ENCODE measurements at places on chromosomes 13 and 19.
A peak's percentile ranks its signal among the peaks of the same experiment; 100 is the strongest.

GRCh38 chr19:47155148-47155547 lies 24.5 kb downstream of the SAE1 start:
- DNase-seq: no peak

- peak; percentile 77 for DNase-seq
Observed at GRCh38 chr19:913080-913748, at the start of gene R3HDM4. R3HDM4 (minus strand) TSS chr19:913219; CDS start chr19:913157, 62 bp downstream.

DNA sequence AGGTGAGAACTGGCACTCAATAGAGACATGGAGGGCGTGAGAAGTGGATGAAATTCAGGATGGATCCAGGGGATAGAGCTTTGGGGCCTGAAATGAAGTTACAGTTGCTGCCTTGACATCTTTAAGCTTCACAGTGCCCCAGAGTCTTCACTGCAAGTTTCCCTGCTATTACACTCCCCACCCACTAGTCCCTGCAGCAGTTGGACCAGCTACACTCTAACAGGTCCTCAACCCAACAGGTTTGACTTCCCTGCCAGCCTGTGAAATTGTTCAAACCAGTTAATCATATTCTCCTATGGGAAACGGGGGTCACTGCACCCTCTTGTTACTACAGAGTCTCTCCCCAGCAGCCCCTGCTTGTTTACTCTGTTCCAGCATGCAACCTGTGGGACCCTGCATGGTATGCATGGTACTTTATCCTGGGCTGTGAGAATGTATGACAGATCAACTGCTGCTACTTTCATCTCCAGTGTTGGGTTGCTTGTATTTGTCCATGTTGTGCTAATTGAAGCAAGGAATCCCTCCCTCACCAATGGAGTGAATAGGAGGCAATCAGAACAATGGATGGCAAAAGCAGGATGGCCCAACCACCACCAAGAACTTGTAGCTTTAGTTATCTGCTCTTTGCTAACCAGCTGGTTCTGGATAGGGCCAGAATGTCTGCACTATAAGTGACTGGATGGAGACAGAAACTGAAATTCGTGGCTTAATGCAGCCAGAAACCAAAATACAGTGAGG lies 314.2 kb downstream of the OLFM4 start:
- DNase-seq: no peak

- DNase-seq: no peak
Observed at GRCh38 chr13:66887088-66887487, 343.0 kb downstream of the PCDH9 start.

DNA sequence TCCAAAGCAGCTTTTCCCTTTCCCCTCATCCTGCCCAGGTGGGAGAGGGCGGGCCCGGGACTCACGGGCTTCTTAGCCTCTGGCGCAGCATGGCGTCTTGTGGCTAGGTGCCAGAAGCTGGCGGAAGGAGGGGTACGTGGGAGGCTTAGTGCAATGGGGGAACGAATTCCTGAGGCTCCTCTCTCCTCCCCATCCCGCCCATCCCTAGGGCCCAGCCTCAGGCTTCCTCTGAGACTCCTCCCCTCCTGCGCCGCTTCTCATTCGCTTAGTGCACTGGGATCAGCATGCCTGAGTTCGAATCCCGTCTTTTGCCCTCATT lies 297.8 kb downstream of the ZNF536 start:
- DNase-seq: no peak

DNA sequence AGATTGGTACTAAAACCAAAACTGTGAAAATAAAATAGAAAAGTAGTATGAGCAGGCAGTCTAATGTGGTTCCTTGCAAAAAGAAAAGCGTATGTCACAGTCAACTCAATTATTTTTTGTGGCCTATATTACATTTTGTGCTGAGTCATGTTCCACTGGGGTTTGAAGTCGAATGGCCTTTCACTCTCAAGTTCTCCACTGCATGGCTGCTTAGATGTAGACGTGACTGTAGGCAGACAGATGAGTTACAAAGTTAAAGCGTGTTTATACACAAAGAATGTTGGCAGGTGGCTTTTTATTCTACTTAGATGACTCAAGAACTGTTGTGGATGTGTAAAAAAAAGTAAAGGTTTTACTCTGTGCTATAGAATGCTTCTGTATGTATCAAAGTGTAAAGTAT lies 133.9 kb downstream of the SLITRK6 start:
- DNase-seq: no peak

GRCh38 chr19:16579381-16579780 lies 7.2 kb upstream of the SLC35E1 start:
- DNase-seq: no peak

GRCh38 chr13:52936806-52937205 lies 88.4 kb upstream of the PCDH8 start:
- DNase-seq: no peak

DNA sequence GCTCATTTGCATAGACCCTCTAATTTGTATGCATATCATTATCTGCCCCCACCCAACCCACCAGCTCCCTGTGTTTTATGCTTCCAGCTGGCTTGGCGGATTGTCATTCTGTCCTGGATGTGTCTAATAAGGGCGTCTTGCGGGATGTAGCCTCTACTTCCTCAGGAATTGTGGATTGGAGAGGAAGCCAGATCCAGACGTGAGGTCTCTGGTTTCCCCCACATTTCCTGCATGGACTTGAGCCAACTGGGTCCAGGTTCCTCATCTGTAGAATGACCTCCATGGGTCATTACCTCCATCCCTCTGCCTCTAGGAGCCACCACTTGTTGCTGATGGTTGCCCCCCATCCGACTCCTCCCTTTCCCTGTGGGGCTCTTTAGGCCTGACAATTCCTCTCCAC lies 7.3 kb downstream of the TNFSF14 start:
- no peak for DNase-seq

- DNase-seq: no peak
Observed at GRCh38 chr19:2538096-2538757, 62.3 kb downstream of the GADD45B start.

- peak; percentile 87 for DNase-seq
Observed at GRCh38 chr19:6516018-6516658, 14.0 kb upstream of the TUBB4A start.

- no peak for DNase-seq
Observed at GRCh38 chr13:27920677-27921420, 1.0 kb downstream of the PDX1 start.

GRCh38 chr13:24184265-24184841 lies 23.8 kb downstream of the SPATA13 start:
- no peak for DNase-seq

GRCh38 chr19:29399804-29400203 lies 126.0 kb upstream of the VSTM2B start:
- DNase-seq: no peak

- DNase-seq: no peak
Observed at GRCh38 chr19:14542711-14543328, 13.4 kb downstream of the TECR start.

DNA sequence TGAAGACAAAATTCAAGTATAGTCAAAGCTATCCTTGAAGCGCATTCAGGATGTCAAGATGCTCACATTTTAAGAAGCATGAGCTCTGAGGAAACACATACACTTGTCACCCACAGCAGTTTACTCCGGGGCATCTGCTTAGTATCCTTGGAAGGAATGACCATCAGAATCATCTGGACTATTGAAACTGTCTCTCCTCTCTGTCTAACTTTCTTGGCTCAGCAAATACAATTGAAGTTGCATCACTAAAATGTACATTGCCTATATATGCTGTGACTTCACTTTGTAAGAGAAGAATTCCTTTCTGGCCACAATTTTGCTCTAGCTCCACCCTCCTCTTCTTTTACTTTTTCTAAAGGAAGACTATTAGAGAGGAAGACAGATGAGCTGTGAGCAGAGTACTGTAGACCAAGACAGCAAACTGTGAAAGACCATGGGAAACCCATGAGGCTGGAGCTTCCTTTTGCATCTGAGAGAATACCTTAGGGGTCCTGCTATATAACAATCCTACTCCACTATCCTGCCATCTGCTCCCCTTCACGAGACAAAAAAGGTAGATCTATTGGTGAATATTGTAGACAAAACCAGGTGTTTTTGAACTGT lies 906.3 kb downstream of the PCDH9 start:
- no peak for DNase-seq

- peak; percentile 69 for DNase-seq
Observed at GRCh38 chr19:19460761-19461265, 54.5 kb downstream of the TSSK6 start.

DNA sequence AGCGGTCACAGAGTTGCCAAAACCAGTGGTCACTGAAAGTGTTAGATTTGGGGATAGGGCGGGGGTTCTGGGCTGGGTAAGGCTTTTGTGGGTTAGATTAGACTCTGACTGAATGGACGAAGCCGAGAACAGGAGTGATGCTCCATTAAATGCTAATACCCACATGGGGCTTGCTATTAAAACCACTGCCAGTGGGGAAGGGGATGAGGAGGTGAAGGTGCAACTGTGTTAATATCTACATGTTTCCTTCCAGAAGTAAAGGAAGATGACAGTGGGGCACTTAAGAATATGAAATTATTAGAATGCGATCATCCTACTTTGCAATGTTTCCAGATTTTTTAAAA lies 573 bp upstream of the ZNF614 start:
- DNase-seq: no peak

- DNase-seq: no peak
Observed at GRCh38 chr19:49887037-49887664, 9.5 kb downstream of the IL4I1 start.

- DNase-seq: no peak
Observed at GRCh38 chr13:98020271-98020670, 66.8 kb downstream of the IPO5 start.

DNA sequence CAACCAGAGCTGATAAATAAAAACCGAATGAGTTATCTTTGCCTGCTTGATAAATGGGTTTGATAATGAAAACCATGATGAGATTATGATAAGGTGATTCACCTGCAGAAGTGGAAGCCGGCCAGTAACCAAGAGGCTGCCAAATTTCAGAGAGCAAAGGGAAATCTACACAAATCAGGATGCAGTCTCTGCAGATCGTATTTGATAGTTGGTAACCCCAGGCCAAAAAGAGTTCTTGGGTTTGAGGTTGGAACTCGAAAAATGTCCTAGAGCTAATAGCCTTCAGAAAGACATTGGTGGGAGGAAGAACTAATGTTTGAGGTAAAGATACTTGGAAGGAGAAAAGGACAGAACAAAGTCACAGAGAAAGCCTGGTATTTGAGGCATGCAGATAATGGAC lies 9.6 kb upstream of the LATS2 start:
- DNase-seq: peak; percentile 19

DNA sequence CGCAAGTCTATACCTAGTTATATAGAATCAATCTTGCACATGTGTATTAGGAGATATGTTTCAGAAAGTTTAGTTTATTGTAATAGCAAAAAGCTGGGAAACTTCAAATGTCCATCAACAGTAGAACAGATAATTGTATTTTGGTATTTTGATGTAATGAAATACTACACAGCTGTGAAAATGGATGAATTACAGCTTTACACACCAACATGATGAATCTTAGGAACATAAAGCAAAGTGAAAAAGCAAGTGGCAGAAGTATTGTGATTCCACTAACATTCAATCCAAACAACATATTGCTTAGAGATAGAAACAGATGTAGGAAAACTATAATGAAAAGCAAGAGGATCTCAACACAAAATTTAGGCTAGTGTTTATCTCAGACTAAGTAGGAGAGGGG lies 72.5 kb downstream of the RUBCNL start:
- DNase-seq: no peak

GRCh38 chr19:53875602-53876325 lies 6.2 kb upstream of the PRKCG start:
- DNase-seq: no peak

GRCh38 chr13:20544201-20544923 lies 18.7 kb upstream of the CRYL1 start:
- DNase-seq: no peak

- DNase-seq: no peak
Observed at GRCh38 chr13:41597348-41598041, 140.1 kb downstream of the RGCC start.

GRCh38 chr13:35131471-35131870 lies 189.4 kb downstream of the NBEA start:
- no peak for DNase-seq

- peak; percentile 42 for DNase-seq
Observed at GRCh38 chr19:46787331-46788261, 798 bp downstream of the SLC1A5 start.

DNA sequence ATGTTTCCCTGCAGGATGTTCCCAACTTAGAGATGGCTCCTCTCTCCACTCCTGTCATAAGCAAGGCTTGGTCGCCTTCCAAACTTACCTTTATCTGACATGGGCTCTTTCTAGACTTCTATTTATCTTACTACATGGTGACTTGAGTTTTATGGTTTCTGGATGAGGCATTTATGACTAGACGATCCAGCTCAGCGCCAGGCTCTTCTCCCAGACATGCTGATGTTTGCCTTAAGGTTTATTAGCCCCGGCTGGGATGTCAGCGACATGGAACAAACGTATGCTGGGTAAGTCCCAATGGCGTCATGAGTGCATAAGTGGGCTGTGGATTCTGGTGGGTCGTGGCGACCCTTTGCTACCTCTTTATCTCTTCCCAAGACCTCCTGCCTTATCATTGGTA lies 39.8 kb upstream of the SLC15A1 start:
- no peak for DNase-seq

GRCh38 chr19:1481224-1481892 lies 2.3 kb upstream of the C19orf25 start:
- DNase-seq: no peak

GRCh38 chr13:50152224-50152623 lies 137.0 kb downstream of the KCNRG start:
- no peak for DNase-seq

- DNase-seq: no peak
Observed at GRCh38 chr19:45153339-45154063, 7.3 kb downstream of the NKPD1 start.

DNA sequence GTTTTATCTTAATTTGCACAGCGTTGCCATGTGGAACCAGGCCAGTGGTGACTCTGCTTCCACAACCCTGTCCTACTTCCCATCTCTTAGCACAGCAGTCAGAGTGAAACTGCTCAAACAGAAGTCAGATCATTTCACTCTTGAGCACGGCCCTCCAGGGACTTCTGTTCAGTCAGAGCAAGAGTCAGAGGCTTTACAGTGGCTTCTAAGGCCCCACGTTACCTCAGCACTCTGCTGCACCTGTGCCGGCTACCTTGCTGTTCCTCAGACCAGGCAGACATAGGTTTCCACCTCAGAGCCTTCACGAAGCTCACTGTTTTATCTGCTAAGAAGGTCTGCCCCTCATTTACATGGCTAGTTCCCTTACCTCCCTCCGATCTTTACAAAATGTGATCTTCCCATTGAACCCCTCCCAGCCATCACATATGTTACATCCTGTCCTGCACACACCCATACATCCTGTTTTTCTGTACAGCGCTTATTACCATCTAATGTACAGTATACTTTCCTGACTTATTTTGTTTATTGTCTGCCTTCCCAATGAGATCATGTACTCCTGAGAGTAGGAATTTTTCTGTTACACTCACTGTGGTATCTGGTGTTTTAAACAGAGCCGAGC lies 41.6 kb downstream of the TM9SF2 start:
- peak; percentile 88 for DNase-seq

- DNase-seq: no peak
Observed at GRCh38 chr13:102700088-102701031, 5.5 kb upstream of the METTL21C start.

DNA sequence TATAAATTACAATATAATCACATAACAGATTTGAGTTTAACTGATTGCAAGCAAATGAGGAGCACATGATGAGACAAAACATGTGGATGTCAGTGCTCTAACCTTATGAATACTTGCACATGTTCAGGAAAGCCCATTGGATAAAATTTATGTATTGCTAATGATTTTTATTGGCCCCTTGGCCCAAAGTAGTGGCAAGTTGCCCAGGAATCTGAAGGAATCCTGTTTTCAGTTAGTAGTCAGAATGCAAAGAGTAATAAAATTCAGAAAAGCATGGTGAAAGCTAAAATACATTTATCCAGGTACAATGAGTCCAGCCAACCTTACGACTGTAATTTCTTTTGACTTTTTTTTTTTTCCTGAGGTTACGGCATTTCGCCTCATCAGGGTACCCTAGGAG lies 1539.4 kb downstream of the EFNB2 start:
- DNase-seq: no peak

Measured in activated CD4-positive, alpha-beta T cell treated with anti-CD3 and anti-CD28 coated beads, Interleukin-2, Interleukin-4, amounts not matched to agents 100 ng/mL and 50 ng/mL, durations not matched to agents 16 hours and 8 hours (primary cell).